Dermis microvascular lymphatic vessel endothelial cell (primary cell): ENCODE measurements at places on chromosomes 11 and 22. TPM values are rescaled to one million over a fixed set of nuclear protein-coding genes. Genes with fewer than 3 reads are reported as not detected.
A peak's percentile ranks its signal among the peaks of the same experiment; 100 is the strongest.

- DNase-seq: no peak
Observed at GRCh38 chr11:105903113-105903512, 118.9 kb downstream of the MSANTD4 start.

USP2 gene
- 0.13 and 0.25 TPM in 2 replicates for total RNA-seq

DNA sequence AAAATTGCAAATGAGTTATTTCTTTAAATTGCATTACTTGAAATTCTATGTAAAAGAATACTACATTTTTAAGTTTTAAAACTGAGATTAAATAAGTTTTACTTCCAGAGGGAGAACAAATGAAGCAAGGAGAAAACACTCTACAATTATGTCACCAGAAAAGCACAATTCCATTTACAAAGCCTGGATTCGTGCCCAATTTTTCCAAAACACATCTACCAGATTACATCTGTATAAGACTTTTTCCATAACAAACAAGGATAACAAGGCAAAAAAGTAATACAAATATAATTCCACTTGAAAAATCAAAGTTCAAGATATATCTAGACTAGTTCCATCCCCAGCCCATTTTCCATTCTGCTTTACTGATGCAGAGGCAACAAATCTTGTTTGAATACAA lies 40.5 kb downstream of the MTMR2 start:
- peak; percentile 57 for DNase-seq

GRCh38 chr11:292211-293121 lies 3.5 kb downstream of the PGGHG start:
- no peak for DNase-seq

MMP8 gene
- total RNA-seq: not detected in 2 replicates

DNA sequence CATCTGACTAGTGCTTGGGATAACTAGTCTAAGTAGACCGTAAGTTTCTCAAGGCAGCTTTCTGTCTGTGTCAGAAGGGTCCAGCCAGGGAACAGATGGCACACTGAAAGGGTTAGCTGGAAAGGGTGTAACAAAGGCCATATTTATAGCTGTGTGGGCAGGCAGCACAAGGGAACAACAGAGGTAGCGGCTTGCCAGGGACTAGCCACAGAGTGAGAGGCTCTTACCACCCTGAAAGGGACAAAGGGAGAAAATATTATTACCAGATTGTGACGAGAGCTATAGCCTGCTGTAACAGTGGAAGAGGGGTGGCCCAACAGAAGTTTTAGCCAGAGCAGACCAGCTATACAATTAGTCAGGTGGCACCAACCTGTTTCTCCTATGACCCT lies 129.4 kb downstream of the CCDC34 start:
- no peak for DNase-seq
